ENCODE measurements at places on chromosomes 3 and 15.

DNA sequence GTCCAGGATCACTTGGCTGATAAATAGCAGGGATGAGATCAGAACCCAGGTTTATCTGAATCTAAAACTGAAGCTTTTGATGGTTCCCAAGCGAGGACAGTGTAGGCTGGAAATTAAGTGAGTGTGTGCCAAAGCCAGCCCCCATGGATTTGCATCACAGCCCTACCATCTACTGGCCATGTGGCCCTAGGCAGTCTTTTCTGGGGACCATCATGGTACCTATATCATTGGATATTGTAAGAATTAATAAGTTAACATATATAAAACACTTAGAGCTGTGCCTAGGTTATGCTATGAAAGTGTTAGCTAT is 32.8 kb upstream of the SSR3 start:
- H3K27me3 ChIP-seq, result no peaks in the 10 kb centered on the region
- no peak overlapping the region for H3K4me3 ChIP-seq
- H3K36me3 ChIP-seq, result no peaks in the 10 kb centered on the region

DNA sequence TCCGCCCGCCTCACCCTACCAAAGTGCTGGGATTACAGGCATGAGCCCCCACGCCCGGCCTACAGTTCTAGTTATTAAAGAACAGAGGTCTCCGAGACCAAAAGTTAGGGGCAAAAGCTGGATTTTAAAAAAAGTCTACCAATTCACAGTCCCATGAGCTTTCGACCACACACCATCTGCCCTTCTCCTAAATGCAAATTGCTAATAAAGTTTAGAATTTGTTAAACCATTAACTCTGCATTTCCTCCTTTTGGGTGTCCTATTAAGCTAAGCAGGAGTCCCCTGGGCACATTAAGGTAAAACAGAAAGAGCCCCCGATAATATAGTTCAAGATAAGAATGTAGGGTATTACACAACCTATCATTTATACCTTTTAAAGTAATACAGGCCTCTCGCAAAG is 322.7 kb downstream of the FOXP1 start:
- DNase-seq, result no peak
- peaks cover 14% of the 10 kb centered on the region for H3K4me1 ChIP-seq
- H3K4me3 ChIP-seq, result no peak overlapping the region
- no peaks in the 10 kb centered on the region for H3K36me3 ChIP-seq

DNA sequence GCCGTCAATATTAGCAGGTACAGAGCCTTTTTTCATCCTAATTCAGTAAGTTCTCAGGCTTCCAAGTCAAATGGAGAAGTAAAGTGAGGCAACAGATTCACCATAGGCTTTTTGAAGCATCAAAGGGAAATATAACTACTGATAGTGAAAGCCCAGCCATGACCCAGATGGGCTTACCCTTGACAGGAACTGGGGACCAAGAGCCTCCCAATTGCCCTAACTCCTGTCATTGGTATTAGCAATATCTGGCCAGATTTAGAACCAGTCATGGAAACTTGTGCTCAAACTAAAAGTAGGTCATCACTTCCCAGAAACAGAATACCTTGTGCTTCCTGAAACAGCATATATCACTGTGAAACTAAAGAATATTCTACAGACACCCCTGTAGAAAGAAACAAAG is 33.0 kb downstream of the NME9 start:
- no peaks in the 10 kb centered on the region for H3K27me3 ChIP-seq
- DNase-seq, result no peak
- H3K4me3 ChIP-seq, result no peak overlapping the region
- H3K27ac ChIP-seq, result no peak overlapping the region

DNA sequence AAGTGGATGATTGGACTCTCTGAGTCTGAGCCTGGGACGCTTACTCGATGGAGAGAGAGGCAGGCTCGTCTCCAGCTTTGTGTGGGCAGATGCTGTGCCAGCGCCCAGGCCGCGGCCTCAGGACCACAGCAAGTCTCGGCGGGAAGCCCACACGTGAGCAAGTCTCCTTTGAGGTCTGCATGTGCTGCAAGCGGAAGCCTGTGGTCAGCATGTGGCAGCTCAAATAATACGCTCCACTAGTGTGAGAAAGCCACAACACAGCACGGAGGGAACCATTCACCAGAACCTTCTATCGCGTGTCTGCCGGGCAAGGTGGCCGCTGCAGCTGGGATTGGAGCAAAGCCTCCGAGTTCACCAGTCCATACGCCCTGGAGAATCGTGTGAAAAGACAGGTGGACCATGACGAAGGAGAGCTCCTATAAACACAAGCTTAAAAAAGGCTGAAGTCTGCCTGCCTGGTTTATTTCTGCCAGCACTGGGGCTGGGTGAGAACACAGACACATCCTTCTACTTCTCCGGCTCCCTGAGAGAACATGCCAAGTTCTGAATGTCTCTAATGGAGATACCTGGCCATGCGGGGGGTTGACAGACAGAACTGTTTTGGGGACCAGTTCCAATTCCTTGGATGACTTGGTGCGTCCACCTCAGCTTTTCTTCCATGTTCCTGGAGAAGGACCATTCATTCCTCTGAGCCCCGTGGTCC is 82.0 kb upstream of the LRIG1 start:
- H3K27me3 ChIP-seq, result no peaks in the 10 kb centered on the region
- no peak overlapping the region for H3K4me3 ChIP-seq
- DNase-seq, result no peak
- H3K27ac ChIP-seq, result no peak overlapping the region
- no peaks in the 10 kb centered on the region for H3K36me3 ChIP-seq

Measured in liver (tissue), 10 donors.